ENCODE measurements at places on chromosomes 2 and 18.

GRCh38 chr2:130796290-130796689, 40.4 kb upstream of the ARHGEF4 start:
- DNase-seq, result no peak

DNA sequence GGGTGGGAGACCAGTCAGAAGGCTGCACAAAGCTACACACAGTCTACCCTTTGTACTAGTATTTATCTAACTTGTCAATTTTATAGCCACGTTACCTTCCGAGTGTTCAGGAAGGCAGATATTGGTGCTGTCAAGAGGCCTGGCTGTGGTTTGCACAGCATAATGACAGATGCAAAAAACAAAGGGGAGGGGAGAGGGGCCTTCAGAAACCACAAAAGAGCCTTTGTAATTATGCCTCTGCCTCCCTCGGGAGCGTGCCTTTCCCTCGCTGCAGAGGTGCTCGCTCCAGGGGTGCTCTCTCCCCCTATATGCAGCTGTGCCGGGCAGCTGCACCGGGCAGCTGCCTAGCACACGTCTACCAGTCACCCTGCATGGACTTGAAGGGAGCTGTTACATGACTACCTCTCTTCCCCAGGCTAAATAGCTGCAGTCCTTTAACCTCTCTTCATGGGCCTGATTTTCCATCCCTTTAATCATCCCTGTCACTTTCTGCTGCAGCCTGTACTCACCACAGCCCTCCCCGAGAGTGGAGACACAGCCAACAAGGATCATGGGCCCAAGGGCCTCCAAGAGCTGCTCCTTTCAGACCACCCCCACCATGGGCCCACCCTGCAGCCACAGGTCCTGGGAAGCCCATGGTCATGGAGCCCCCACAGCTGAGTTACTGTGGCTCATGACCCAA, 168.4 kb upstream of the PKDCC start:
- DNase-seq, result no peak

- DNase-seq, result no peak
These were observed 80.9 kb downstream of the GALNT1 start for GRCh38 chr18:35662293-35663062.

- DNase-seq, result no peak
These were observed 35.4 kb downstream of the ANKMY1 start for GRCh38 chr2:240522406-240522805.

DNA sequence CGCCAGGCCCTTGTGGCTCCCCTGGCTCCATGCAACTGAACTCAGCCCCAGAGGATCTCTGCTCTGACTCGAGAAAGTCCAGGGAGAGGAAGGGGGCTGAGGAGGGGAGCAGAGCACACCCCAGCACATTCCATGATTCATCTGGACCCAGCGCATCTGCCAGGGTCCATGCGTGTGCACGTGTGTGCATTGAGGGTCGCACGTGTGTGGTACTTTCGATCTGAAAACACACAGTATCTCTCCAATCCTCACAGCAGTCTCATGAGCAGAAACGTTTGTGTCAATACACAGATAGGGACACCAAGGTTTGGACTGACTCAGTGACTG, 146.4 kb upstream of the ID2 start:
- DNase-seq, result no peak

DNA sequence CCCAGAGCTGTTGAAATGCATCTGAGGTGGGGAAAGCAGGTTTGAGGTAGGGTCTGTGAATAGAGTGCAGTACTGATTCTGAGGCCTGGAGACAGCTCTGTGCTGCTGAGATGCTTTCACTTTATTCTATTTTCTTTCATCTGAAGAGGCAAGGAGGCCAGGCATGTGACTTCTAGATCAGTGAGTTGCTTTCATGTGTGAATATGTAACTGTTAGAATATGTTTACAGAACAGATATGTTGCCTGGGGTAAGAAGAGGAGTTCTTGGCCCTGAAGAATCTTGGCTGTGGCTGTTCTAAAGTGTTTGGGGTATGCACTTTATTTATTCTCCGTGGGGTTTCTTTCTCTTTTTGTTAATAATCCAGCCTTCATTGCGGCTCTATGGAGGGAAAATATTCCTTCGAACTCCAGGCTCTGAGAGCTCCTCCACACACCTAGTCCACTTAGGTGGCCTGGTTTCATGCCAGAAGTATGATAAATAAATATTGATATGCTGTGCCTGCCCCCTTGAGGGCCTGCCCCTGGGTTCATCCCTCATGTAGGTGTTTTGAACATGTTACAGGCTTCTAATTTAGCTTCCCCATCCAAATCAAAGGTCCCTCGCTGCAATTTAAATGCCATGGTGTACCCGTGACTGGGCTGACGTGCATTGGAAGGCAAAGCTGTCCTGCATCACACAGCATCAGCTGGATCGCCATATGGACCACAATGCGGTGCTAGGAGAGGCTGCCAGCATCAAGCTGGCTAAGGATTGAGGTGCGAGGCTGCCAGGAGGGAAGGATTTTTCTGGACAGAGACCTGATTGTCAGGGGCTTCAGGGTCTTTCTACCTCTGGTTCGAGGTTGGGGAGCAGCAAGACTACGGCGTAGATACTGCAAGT, 102.9 kb downstream of the PRKCE start:
- DNase-seq, result no peak

- no peak for DNase-seq
These were observed 236.8 kb downstream of the NCKAP5 start for GRCh38 chr2:133331436-133331835.

GRCh38 chr18:55320424-55321264, 267.3 kb downstream of the TCF4 start:
- DNase-seq, result no peak

DNA sequence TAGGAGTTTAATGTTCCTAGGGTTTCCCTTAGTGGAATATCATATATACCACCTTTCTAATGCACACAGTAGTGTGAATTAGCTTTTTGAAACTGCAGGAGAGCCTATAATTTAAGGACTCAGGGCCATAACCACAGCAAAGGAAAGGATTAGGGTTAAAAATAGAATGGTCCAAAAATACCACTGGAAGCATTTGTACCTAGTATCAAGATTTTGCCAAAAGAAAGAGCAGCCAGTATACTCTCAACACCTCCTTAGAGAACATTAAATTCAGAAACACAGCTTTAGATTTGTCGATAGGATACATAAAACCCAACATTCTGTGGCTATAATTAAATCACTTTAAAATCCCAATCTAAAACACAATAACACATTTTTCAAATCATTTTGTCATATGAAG, 634.9 kb downstream of the EPHA4 start:
- no peak for DNase-seq

DNA sequence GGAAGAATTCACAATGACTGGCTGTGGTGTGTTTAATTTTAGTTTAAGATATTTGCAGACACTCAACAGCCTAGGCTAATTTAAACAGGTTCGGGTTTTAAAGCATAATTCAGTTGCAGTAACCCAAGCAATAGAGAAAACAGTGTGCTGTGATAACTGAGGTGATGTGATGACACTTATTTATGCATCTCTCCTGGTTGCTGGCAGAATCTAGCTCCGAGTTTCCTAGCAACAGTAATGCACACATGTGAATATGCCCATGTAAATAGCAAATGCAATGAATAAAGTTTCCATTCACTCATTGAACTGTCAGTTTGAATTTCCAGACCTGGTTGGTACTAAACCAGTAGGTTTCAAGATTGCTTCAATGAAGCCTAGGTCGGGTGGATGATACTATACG, 426.5 kb downstream of the TMX3 start:
- no peak for DNase-seq

GRCh38 chr2:47486841-47487497, 84.0 kb downstream of the MSH2 start:
- DNase-seq, result no peak

GRCh38 chr18:35786365-35787042, 186.0 kb upstream of the RMP24 start:
- no peak for DNase-seq

DNA sequence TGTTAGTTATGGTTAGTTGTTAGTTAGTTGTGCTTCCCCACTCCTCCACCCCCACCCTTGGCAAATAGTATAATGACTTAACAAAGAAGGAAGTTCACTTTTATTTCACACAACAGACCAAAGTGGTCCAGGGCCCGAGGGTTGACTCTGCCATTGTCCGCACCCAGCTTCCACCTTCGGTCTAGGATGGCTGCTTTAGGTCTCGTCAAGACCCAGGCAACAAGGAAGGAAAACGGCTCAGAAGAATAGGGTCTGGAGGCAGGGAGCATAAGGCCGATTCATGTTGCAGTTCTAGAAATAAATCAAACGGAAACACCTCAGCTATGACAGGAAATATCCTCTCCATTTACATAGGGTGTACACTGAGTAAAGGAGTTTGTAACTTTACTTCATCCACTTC, 206.0 kb upstream of the CXCR4 start:
- no peak for DNase-seq

DNA sequence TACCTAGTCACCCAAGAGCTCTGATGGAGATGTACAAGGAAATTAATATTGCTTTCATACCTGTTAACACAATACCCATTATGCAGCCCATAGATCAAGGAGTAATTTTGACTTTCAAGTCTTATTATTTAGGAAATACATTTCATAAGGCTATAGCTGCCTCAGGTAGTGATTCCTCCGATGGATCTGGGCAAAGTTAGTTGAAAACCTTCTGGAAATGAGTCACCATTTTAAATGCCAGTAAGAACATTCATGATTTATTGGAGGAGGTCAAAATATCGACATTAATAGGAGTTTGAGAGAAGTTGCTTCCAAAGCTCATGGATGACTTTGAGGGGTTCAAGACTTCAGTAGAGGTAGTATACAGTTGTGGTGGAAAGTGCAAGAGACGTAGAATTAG, 931.4 kb upstream of the ACVR2A start:
- DNase-seq, result no peak

GRCh38 chr2:137050949-137051348, 285.6 kb downstream of the THSD7B start:
- DNase-seq, result no peak

DNA sequence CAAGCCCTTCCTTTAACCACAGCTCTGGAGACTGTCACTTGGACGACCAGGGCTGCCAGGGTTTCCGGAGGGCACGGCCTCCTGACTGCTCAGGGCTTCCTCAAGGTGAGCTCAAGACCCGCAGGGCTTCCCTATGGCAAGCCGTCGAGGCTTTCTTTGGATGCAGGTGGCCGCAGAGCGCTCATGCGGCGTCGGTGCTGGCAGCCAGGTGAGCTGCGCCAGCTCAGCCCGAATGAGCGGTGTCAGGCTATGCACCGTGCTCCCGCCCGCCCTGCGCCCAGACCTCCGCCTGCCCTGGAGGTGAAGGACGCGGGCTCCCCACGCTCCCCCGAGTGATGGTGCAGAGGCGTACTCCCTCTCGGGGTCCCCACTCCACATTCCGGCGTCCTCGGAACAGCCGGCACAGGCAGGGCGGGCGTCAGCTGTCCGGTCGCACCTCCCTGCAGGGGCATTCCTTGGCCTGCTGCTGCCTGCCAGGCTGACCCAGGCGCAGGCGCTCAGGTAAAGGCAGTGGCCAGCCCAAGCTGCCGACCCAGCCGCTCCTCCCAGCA, 20.8 kb upstream of the TUBB6 start:
- no peak for DNase-seq

GRCh38 chr18:48544661-48545415, 6.0 kb downstream of the CTIF start:
- DNase-seq, result no peak

- DNase-seq, result no peak
These were observed 153.7 kb downstream of the SOX11 start for GRCh38 chr2:5845798-5846330.

GRCh38 chr2:86616502-86616901, 7.2 kb downstream of the RNF103 start:
- no peak for DNase-seq

DNA sequence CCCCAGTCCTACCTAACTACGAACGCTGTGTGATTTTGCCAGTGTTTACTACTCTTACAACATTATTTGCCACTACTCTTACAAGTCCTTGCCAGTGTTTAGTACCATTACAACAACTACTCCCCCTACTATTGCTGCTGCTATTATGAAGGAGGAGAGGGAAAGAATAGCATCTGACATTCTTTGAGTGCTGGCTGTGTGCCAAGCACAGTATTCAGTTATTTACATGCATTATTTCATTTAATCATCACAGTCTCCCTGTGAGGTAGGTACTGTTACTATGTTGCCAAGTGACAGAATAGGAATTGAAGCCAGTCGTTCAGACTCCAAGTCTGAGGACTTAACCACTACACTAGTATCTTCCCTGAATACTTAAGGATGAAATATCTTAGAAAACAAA, 185.9 kb upstream of the FOSL2 start:
- no peak for DNase-seq

GRCh38 chr18:36711813-36712444, 116.9 kb downstream of the TPGS2 start:
- DNase-seq, result peak; percentile 29

GRCh38 chr2:88696611-88697010, 5.1 kb downstream of the RPIA start:
- DNase-seq, result no peak

DNA sequence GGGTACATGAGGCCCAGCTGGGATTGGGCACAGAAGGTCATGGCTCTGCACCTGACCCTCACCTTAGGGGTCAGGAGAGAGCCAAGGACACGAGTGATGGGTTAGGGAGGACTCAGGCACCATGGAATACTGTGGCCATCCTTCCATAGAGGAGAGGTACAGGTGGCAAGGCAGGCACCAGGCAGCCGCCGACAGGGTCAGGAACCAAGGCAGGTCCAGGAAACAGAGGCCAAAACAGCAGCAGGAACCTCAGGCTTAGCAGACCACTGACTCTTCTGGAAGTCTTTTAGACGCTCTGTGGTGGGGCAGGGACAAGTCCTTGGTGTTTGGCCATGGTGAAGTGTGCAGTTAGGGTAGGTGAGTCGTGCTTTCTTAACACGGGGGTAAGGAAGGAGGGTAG, 128.0 kb downstream of the NEDD4L start:
- DNase-seq, result no peak

DNA sequence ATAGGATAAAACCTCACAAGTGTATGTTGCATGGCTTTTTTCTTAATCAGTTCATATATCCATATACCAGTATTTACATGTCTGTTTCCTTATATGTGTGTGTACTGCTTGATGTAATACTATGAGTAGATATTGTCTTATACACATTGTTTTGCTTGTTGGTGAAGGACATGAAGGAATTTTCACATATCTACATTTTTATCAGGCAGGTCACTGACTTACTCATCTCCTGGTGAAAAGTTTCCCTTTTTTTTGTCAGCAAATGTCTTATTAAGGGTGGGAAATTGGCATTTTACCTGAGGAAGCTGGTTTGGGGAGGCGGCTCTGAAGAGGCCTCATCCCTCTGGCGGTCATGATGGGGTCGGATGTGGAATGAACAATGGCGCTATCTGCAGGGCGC, 61.4 kb upstream of the LYPD1 start:
- DNase-seq, result no peak

- no peak for DNase-seq
These were observed 2.7 kb upstream of the RAB6D start for GRCh38 chr2:131366643-131367042.

GRCh38 chr2:113124984-113125855, 2.2 kb upstream of the IL1RN start:
- DNase-seq, result no peak

GRCh38 chr2:169573974-169574299, 272 bp upstream of the FASTKD1 start:
- no peak for DNase-seq

GRCh38 chr2:100818003-100818605, 1.8 kb upstream of the NPAS2 start:
- DNase-seq, result no peak
